ENCODE measurements at places on chromosomes 12 and 14. TPM values are rescaled to one million over a fixed set of nuclear protein-coding genes. Genes with fewer than 3 reads are reported as not detected.

DNA sequence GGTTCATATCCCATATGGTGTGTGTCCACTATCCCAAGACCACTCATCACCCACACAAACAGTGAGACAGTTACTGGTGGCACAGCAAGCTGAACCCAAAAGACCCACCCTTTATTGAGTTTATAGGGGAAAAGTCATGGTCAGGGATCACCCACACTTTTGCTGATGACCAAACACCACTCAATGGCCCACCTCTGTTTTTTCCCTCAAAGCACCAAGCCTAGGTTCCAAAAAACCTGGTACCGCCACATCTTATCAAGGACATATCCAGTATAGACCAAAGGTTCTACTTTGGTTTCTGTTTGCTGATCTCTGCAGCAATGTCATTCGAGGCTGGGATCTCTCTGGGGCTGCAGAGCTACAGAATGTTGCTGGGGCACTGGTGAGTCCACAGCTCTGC lies 19.7 kb upstream of the OR6S1 start:
- no peaks in the 10 kb centered on the region for H3K27me3 ChIP-seq
- H3K36me3 ChIP-seq = no peaks in the 10 kb centered on the region
- DNase-seq = peak; percentile 57
- no peak overlapping the region for H3K27ac ChIP-seq
- H3K4me3 ChIP-seq = no peak overlapping the region

- H3K4me3 ChIP-seq = no peak overlapping the region
- no peaks in the 10 kb centered on the region for H3K27me3 ChIP-seq
Measured at GRCh38 chr14:28142400-28143015, 624.1 kb upstream of the FOXG1 start.

- DNase-seq = no peak
- H3K4me3 ChIP-seq = no peak overlapping the region
- H3K27me3 ChIP-seq = no peaks in the 10 kb centered on the region
- H3K4me1 ChIP-seq = no peaks in the 10 kb centered on the region
- no peak overlapping the region for H3K27ac ChIP-seq
Measured at GRCh38 chr12:24698972-24699371, 249.9 kb downstream of the BCAT1 start.

DNA sequence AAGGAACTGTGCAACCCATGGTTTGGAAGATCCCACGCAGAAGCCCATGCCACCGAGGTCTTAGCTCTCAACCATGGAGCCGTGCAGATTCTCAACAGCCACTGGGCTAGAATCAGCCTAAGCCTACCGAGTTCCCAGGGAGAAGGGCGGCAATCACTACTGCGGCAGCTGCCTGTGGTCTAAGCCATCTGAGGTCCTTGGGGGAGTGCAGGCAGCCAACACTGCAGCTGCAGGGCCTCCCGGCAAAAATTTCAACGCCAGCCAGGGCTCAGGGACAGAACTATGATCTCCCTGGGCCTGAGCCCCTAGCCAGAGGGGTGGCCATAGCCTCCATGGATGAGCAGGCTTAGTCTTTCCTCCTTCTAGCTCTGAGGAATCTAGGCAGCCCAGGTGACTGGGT lies 156.8 kb upstream of the CLEC14A start:
- no peaks in the 10 kb centered on the region for H3K4me1 ChIP-seq
- H3K27ac ChIP-seq = no peak overlapping the region
- DNase-seq = no peak
- no peaks in the 10 kb centered on the region for H3K27me3 ChIP-seq
- no peak overlapping the region for H3K4me3 ChIP-seq

GRCh38 chr14:50615552-50615951 lies 52.6 kb downstream of the SAV1 start:
- no peak for DNase-seq
- no peaks in the 10 kb centered on the region for H3K27me3 ChIP-seq
- no peak overlapping the region for H3K4me3 ChIP-seq
- H3K36me3 ChIP-seq = peaks cover 37% of the 10 kb centered on the region
- H3K4me1 ChIP-seq = no peaks in the 10 kb centered on the region
- no peak overlapping the region for H3K27ac ChIP-seq

DNA sequence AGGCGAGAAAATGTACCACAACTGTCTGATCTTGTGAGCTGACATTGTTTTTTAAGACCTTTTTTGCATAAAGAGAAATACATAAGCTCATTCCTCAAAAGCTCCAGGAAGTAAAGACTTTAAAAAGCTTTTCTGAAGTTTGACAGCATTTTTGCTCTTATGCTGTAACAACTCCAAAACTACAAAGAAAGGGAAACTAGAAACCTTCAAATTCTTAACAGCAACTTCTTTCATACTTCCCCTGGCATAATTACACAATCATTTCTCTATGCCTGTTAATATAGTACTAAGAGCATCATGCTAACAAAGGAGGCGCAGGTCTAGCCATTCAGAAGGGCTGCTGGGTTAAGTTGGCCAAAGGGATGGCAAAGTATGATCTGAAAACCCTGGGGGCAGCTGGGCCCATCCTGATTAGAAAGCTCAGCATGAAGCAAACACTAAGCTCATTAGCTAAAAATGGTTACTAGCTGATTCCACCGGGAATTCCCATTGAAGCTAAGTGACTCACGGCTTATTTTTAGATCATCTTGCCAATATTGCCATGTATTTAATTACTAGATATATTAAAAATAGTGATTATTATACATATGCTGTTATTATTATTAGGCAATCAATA lies 26.1 kb upstream of the ANP32D start:
- no peaks in the 10 kb centered on the region for H3K4me1 ChIP-seq
- no peak overlapping the region for H3K27ac ChIP-seq
- no peaks in the 10 kb centered on the region for H3K36me3 ChIP-seq
- DNase-seq = no peak
- no peaks in the 10 kb centered on the region for H3K27me3 ChIP-seq

DNA sequence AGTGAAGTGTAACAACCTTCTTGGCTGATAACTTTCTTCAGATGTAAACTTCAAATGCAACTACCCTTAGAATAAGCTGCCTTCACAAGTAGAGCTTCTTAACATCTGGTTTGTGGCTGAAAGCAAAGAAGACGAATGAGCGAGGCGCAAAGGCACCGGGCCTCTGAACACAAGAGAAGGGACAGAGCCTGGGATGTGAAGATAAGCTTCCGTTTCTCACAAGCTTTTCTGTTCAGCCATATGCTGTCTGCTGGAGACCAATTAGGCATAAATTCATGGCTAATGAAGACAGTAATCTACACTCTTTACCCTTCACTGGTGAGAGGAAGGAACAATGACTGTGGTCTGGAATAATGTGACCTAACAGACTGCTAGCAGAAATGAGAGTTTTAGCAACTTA lies 195.2 kb downstream of the ATXN7L3B start:
- H3K36me3 ChIP-seq = no peaks in the 10 kb centered on the region
- no peak overlapping the region for H3K27ac ChIP-seq
- DNase-seq = no peak
- H3K27me3 ChIP-seq = no peaks in the 10 kb centered on the region
- no peaks in the 10 kb centered on the region for H3K4me1 ChIP-seq

DNA sequence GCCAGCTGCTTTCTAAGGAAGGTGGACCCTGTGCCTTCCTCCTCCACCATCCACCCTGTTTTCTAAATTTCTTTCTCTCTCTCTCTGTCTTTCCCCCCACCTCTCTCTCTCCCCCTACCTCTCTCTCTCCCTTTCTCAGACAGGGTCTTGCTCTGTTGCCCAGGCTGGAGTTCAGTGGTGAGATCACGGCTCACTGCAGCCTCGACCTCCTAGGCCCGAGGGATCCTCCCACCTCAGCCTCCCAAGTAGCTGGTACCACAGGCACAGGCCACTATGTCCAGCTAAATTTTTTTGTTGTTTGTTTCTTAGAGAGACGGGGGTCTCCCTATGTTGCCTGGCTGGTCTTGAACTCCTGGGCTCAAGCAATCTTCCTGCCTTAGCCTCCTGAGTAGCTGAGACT lies 59.8 kb upstream of the STON2 start:
- DNase-seq = no peak
- H3K4me3 ChIP-seq = no peak overlapping the region
- H3K36me3 ChIP-seq = no peaks in the 10 kb centered on the region
- H3K27me3 ChIP-seq = peaks cover 6% of the 10 kb centered on the region
- H3K27ac ChIP-seq = no peak overlapping the region

DNA sequence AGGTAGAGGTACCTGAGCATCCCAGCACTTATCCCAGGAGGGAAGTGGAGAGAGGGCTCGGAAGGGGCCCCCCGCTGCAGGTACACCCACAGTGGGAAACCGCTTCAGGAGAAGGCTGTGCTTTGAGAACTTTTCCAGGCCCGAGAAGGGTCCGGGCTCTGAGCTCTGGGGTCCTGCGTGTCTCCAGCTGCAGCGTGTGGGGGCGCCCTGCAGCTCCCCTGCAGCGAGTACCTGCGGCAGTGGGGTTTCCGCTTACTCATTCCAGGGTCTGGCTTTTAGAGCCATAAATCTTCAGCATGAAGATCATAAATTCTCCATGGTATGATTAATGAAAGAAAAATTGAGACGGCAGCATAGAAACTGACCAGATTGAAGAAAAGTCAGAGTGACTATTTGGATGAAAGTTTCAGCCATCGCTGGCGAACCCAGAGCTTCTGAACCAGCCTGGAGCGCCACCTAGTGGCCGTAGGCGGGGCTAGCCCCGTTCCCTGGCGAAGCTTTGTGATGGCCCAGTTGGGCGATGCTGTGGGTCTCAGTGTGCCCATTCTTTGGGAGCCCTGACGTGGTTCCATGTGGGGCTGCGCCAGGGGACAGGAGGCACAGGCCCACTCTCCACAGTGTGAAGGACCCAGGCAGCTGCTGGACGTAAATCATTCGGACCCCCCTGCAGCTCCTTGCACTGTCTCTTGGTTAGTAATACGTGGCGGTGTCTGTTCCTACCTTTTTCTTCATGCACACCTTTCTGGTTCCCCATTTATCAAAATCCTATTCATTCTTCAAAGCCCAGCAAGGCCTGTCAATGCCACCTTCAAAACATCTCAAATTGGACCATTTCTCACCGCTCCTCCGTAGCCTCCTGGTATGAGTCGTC lies 198.2 kb downstream of the TSPAN9 start:
- H3K4me3 ChIP-seq = no peak overlapping the region
- H3K36me3 ChIP-seq = peaks cover 6% of the 10 kb centered on the region
- peaks cover 37% of the 10 kb centered on the region for H3K4me1 ChIP-seq

The RNASE4 gene
- total RNA-seq = 82.0 TPM

The PPP2R3C gene
- 29.5 TPM for total RNA-seq

All from esophagus muscularis mucosa (tissue), 4 donors.